ENCODE measurements at places on chromosomes 7 and 10.

DNA sequence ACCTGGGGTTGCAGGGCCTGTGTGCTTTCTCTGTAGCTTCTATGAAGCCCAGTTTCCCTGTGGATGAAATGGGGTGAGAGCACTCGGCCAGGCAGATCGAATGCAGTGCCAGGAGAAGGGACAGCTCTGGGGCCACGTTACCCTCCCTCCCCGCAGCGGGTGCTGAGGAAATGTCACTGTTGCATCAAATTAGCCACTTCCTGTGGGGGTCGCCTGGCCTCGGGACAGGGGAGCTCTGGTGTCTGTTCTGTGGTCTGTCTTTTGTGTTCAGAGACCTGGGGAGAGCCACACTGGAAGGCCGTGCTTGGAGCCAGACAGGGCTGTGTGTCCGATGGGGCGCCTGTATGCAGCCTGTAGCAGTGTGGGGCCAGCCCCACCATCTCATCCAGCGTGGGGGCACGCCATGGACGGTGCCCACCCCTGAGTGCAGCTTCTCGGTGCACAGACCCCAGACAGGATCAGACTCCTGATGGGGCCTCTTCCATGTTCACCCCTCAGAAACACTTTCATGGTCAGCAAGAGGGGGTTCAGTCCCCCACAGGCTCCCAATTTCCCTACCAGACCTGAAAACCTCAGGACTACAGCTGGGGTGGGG is 13.6 kb downstream of the TTYH3 start:
- DNase-seq: no peak

- DNase-seq: no peak
Observed at GRCh38 chr7:2644562-2645273, 12.9 kb downstream of the TTYH3 start.

GRCh38 chr10:104038537-104038936 is 47.1 kb downstream of the COL17A1 start:
- no peak for DNase-seq

DNA sequence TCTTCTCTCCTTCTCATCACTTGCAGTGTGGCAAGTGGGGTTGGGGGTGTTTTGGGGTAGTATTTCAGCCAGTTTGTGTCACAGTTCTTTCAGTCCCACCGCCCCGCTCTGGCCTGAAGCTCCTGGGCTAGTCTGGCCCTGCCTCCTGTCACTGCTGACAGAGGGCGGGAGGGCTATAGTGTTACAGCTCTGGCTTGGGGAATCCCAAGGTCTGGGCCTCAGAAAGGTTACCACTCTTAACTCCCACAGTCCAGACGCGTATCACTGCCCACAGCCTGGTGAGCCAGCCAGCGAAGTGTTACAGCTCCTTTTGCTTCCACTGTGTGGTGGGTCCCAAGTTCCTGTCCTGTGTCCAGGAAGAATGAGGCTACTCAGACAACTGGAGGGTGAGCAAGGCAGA is 56.0 kb downstream of the ZNF777 start:
- DNase-seq: no peak

DNA sequence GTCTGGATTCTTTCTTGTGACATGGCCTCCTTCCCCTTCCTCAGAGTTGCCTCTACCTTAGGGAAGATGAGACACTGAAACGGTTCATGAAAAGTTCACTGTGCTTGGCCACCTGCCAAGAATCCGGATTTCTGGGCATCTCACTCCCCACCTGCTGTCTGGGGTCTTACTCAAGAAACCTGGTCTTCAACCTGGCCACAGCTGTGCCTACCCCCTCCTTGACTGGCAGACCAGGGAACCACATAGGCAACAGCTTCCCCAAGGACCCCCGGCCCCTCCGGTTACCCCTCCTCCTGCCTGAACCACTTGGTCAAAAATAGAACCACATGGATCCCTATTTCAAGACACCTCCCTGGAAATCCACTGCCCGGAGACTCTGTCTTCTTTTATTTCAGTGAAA is 58.7 kb upstream of the NANOS1 start:
- DNase-seq: no peak

GRCh38 chr10:92901819-92902251 is 53.5 kb downstream of the EXOC6 start:
- DNase-seq: no peak

- no peak for DNase-seq
Observed at GRCh38 chr10:75660823-75661222, 229.4 kb downstream of the LRMDA start.

GRCh38 chr10:101588879-101589278 is 758 bp downstream of the DPCD start:
- no peak for DNase-seq

DNA sequence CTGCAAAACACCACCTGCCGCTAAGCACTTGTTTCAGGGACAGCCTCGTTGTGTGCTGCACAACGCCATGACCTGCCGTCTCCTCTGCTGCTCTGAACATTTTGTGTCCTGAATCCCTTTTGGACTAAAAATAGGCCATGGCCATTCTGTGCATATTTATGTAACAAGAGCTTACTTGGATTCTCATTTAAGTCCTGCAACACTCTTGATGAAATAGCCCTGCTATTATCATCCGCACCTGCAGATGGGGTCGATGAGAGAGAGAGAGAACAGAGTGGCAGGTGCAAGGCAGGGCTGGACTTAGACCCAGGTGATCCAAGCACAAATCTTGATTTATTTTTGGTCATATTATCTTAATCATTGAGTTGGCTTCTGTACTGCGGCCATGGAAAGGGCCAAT is 121.2 kb upstream of the PRKCQ start:
- no peak for DNase-seq

- no peak for DNase-seq
Observed at GRCh38 chr10:97060441-97061084, 125.2 kb downstream of the SLIT1 start.

- no peak for DNase-seq
Observed at GRCh38 chr7:7499892-7500291, 35.8 kb downstream of the COL28A1 start.

GRCh38 chr10:120971671-120972070 is 120.5 kb downstream of the WDR11 start:
- no peak for DNase-seq

DNA sequence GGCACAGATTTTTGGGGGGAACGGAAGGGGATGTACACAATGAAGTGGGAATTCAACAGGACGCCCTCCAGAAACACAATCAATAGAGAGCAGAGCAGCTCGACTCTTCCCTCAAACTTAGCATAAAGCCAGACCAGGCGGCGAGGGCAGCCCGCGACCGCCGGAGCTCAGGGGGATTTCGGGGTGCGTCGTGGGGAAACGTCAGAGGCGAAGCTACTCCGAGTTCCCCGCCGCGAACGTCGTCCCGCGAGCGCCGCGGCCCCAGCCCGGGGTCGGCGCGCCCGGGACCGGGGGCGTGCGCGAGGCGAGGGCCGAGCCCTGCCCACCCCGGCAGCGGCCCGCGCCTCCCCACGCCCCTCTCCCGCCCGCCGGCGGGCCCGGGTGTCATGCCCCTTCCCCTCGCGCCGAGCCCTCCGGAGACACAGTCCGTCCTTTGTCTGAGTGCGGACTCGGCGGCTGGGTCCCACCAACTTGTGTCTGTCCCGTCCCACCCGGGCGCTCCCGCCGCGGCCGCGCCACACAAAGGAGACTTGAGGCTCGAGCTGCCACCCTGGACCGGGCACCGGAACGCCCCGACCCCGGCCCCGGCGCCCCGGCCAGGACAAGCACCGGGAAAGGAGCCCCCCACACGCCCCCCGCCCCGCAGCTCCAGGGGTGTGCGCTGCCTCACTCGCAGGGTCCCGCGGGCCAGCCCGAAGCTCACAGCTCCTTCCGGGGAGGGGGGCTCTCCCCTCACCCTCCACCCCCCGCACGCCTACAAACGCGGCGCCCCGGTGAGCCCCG is 634 bp downstream of the EZH2 start:
- DNase-seq: no peak

DNA sequence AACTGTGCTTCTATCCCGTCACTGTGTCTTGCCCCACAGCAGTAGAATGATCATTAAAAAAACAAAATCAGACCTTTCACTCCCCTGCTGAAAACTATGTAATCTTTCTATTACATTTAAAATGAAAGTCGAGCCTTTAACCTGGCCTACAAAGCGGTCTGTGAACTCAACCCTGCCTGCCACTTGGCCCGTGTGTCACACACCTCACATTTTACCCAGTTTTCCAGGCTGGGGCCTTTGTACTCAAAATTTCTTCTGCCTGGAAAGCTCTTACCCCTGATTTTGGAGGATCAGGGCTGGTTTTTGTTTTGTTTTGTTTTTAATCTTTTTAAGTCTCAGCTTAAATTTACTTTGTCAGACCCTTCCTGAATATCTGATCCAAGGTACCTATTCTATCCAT is 82.1 kb downstream of the UBE2H start:
- DNase-seq: no peak

DNA sequence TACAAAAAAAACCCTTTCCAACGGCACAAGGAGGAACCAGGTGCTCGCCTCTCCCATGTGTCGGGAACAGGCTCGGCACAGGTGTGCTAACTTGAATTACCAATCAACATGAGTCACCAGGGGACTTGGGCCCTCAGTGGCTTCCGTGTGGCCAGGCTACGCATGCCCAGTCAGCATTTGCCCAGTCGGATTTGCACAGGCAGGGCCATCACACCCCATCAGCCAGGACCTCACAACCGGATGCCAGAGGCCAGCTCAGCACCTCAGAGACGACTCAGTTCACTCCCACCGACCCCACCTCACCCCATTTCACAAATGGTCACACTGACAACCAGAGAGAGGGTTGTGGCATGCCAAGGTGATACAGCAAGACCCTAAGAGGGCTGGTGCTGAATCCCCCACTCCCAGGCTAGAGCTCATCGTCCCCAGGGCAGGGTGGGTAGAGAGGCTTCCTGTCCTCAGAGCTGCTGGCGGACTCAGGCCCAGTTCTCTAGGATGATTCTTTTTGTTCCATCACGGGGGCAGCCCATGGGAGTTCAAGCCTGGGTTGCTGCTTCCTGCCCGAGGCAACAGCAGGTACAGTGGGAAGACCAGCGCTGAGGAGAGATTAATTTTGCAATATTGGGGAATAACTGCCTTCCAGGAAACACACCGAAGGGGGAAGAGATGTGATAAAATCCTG is 13.6 kb downstream of the ANXA11 start:
- no peak for DNase-seq

DNA sequence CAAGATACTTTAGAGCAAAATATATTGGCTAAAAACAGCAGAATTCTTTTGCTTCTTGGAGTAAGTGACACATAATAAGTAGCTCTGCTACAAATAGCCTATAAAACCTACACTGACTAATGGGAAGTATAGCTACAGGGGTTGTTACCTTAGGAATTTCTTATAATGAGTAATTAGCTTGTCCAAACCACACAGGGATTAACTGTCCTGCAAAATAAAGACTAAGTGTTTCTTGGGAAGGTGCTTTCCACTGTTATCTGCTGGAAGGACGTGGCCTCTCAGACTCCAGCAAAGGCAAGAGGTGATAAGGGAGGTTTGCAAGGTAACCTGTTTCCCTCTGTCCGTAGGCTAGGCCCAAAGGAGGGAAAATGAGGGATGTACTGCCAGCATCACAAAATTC is 302.4 kb downstream of the DOCK4 start:
- no peak for DNase-seq

- DNase-seq: no peak
Observed at GRCh38 chr7:17340655-17341054, 42.2 kb downstream of the AHR start.

- DNase-seq: no peak
Observed at GRCh38 chr7:70457883-70458680, 673.9 kb upstream of the GALNT17 start.

GRCh38 chr7:93036807-93037206 is 81.0 kb downstream of the SAMD9 start:
- no peak for DNase-seq

DNA sequence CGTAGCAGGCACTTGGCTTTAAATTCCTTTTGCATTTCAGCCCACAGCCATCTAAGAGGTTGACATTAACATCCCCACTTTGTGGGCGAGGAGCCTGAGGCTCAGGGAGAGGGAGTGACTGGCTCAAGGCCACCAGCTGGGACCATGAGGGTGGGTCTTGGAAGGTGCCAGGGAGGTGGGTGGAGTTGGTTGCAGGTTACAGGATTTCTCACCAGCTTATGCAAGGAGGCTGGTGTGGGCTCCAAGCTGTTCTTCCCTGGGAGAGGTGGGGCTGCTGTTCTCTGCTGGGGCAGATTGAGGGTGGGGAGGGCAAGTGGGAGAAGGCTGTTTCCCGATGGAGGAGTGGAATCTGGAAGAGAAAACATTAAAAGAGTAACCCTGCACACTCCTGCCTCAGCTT is 14.1 kb upstream of the C10orf95 start:
- no peak for DNase-seq

- DNase-seq: no peak
Observed at GRCh38 chr10:48670978-48671913, 13.4 kb upstream of the WDFY4 start.

DNA sequence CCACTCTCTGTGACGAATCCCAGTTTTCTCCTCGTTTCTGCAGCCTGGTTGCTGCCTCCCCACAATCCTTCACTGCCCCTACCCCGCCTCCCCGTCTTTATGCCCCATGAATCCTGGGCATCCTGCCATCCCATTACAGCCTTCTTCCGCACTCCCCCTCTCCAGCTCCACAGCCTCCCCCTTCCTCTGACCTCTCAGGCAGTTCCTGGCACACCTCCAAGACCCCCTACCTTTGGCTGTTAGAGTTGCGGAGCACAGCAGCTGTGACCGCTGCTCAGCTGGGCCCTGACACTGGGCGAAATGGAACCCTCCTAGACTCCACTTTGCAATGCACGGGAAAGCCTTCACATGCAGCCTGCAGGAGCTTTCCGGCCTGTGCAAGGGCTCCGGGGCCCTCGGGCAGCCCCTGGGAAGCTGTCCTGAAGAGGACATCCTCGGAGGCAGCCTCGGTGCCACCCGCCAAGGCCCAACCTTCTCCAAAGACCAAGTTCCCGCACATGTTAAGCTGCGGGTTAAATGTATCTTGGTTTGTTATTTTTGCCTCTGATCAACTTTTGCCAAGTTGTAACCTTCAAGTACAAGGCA is 400.7 kb upstream of the MKI67 start:
- DNase-seq: no peak

DNA sequence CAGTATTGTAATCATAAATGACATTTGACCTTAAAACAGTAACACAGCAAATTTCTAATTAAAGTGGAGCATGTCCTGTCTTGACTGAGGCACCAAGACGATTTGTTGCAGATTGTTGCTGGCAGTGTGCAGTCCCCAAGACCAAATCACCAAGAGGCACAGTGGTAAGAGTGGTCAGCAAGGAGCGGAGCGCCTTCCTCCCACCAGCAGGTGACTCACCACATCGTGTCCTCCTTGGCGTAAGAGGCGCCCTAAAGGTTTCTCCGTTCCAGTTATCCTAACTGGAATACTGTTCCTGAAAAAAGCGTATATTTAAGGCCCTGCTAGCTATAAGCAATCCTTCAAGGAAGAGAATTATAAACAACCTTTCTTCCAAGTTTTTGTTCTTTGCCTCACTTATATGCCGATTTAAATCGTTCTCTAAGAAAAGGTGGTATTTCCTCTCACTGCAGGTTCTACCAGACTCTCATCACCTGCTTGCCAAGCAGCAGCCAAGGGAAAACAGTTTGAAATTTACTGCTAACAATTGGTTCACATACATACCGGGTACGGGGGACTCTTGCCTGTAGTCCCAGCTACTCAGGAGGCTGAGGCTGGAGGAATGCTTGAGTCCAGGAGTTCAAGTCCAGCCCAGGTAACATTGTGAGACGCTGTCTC is 10.7 kb upstream of the REPIN1 start:
- DNase-seq: no peak

All from HS-27A (cell line).